ENCODE measurements at places on chromosomes 1 and 21.

- no peak for DNase-seq
Observed at GRCh38 chr21:32733356-32733755, 5.5 kb upstream of the SYNJ1 start.

GRCh38 chr1:82979593-82980236 lies 1019.2 kb downstream of the TTLL7 start:
- DNase-seq = no peak

GRCh38 chr1:44616991-44617702 lies 57.1 kb downstream of the TMEM53 start:
- DNase-seq = no peak

GRCh38 chr1:94753171-94753972 lies 66.8 kb upstream of the SLC44A3 start:
- no peak for DNase-seq

- DNase-seq = no peak
Observed at GRCh38 chr21:42621166-42621818, 32.1 kb upstream of the PDE9A start.

DNA sequence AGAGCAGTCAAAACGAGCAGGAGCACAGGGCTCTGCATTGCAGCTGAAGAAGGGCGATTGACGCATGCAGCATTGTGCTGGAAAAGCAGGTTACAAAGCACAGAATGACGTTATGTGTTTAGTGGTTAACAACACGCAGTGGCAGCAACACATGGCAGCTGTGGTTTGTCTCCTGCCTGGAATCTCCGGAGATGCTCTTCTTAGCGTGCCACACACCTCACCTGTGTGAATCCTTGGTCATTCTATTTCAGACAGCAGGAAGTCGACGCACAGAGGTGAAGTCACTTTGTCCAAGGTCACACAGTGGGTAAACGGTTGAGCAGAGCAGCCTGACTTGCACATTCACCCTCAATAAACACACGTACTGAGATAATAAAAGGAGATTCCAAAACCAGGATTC lies 14.7 kb downstream of the OBSCN start:
- no peak for DNase-seq

Measured in activated T-helper 9 cell treated with anti-CD3 and anti-CD28 coated beads, Interleukin-2, amount 50 U/mL, for 16 hours (primary cell).